ENCODE measurements at places on chromosomes 5 and 9. TPM values are rescaled to one million over a fixed set of nuclear protein-coding genes. Genes with fewer than 3 reads are reported as not detected.

DNA sequence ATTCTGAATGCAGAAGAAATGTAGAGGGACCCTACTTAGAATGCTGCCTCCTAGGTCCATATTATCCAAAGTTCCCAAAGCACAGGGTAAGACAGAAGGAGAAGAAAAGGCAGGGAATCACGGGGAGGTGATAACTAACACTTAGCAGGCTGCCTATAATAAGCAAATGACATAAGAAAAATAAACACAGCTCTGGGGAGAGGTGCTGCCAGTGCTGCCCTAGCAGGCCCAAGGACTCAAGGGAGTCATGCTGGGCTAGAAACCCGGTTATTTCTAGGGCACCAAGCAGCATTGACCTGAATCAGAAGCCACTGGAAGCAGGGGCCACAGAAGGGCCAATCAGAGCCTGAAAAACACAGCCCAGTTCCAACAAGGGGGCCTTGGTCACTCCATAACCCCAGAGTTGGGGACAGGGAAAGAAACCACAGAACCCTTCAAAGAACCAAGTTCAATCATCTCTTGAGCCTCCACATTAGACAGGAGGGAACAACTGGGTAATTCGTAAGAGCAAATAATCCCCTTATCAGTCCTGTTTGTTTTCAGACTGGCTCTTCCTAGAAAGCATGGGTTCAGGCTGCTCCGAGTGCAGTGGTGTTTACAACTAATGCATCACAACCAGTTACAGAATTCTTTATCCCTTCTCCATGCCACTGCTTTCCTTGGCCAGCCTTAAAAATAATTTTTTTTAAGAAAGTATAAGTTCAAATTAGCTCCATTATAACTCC is 24.0 kb downstream of the NRG2 start:
- DNase-seq: no peak

PCBD2 gene
- total RNA-seq: 4.2 TPM

GRCh38 chr5:17663182-17663581 is 28.9 kb downstream of the TAF11L14 start:
- no peak for DNase-seq

GRCh38 chr5:86118542-86118941 is 499.2 kb upstream of the COX7C start:
- no peak for DNase-seq

DNA sequence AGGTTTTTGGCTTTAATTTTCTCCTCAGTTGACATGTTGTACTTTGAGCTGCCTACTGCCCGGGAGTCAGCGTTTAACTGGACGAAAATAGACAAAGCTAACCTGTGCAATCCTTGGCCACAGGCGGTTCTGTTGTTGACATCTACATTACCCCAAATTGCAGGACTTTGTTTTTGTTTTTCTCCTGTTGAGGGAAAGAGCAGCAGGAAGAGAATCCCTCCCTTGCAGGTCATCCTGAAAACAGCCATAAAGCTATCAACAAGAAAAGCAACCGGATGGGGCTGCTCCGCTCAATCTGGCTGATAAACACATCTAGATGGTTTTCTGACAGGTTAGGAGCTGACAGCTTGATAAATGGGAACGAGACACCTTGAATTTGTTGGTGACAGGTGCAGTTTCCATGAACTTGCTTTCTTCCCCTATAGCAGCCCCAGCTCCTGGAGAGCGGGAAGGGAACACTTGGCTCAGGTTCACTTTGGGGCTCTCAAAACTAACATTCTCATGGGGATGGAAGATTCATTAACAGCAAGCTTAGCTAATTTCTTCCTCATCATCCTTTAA is 331.5 kb downstream of the SLIT3 start:
- DNase-seq: no peak

Data from dermis microvascular lymphatic vessel endothelial cell (primary cell).